SJCRH30 (cell line): ENCODE measurements at places on chromosomes 16 and 17. TPM values are rescaled to one million over a fixed set of nuclear protein-coding genes. Genes with fewer than 3 reads are reported as not detected.

SEPTIN1 gene
- 0.23 and 0.45 TPM in 2 replicates for total RNA-seq

MYO15A gene
- total RNA-seq, result 0.53 and 0.58 TPM in 2 replicates

CRHR1 gene
- not detected in 2 replicates for total RNA-seq

MYH3 gene
- 0.57 and 1.4 TPM in 2 replicates for total RNA-seq

MLYCD gene
- total RNA-seq, result 1.1 and 1.2 TPM in 2 replicates

OR1A1 gene
- total RNA-seq, result not detected in 2 replicates

CFAP52 gene
- not detected in 2 replicates for total RNA-seq

MYCBPAP gene
- not detected in 2 replicates for total RNA-seq

WFDC1 gene
- 0.43 and 0.49 TPM in 2 replicates for total RNA-seq

PIRT gene
- not detected in 2 replicates for total RNA-seq

OTOA gene
- 0.08 TPM in 1 of 2 replicates, not detected in the other for total RNA-seq

NAGS gene
- total RNA-seq, result 1.9 and 2.4 TPM in 2 replicates

LPO gene
- total RNA-seq, result not detected in 2 replicates

GPRC5B gene
- total RNA-seq, result 7.1 and 7.8 TPM in 2 replicates

ZFP3 gene
- 1.7 and 1.8 TPM in 2 replicates for total RNA-seq

ENPP7 gene
- total RNA-seq, result not detected in 2 replicates

KCNJ12 gene
- 0.20 and 0.40 TPM in 2 replicates for total RNA-seq

ALOX12B gene
- not detected in 2 replicates for total RNA-seq

ITGAD gene
- not detected in 2 replicates for total RNA-seq

ATF7IP2 gene
- total RNA-seq, result not detected in 2 replicates

SPNS2 gene
- total RNA-seq, result 0.08 TPM in 1 of 2 replicates, not detected in the other

CDH1 gene
- total RNA-seq, result not detected in 2 replicates

KRT31 gene
- total RNA-seq, result 0.08 TPM in 1 of 2 replicates, not detected in the other

TP53TG3 gene
- total RNA-seq, result not detected in 2 replicates
